Effector memory CD4-positive, alpha-beta T cell (primary cell): ENCODE measurements at places on chromosomes 12 and 14.

DNA sequence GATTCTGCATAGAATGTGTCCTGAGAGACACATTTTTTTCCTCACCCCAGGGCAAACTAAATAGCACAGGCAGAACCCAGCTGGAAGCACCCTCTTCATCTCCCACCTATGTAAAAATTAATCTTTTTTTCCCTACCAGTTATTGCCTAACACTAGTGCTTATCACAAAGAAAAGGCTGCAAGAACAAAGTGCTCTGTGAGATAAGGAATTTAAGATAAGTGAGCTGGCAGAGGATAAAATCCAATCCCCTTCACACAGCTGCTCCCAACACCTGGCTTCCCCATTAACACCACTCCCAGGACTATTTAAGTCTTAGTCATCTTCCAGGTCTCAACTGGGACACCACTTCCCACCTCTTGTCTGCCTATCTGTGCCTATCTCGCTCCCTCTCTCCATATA lies 75.2 kb downstream of the TTC9 start:
- DNase-seq: no peak
- H3K27me3 ChIP-seq: no peaks in the 10 kb centered on the region
- H3K27ac ChIP-seq: no peak overlapping the region

DNA sequence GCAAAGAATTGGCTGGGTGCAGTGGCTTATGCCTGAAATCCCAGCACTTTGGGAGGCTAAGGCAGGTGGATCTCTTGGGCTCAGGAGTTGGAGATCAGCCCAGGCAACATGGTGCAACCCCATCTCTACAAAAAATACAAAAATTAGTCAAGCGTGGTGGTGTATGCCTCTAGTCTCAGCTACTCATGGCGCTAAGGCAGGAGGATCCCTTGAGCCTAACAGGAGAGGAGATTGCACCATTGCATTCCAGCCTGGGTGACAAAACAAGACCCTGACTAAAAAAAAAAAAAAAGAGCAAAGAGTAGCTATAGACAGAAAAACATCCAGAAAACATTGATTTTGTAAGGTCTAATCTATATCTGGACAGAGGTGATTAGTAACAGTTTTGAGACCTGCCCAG lies 25.0 kb downstream of the KIF21A start:
- no peaks in the 10 kb centered on the region for H3K36me3 ChIP-seq
- H3K4me1 ChIP-seq: no peaks in the 10 kb centered on the region
- H3K27me3 ChIP-seq: no peaks in the 10 kb centered on the region
- DNase-seq: no peak
- no peak overlapping the region for H3K27ac ChIP-seq

DNA sequence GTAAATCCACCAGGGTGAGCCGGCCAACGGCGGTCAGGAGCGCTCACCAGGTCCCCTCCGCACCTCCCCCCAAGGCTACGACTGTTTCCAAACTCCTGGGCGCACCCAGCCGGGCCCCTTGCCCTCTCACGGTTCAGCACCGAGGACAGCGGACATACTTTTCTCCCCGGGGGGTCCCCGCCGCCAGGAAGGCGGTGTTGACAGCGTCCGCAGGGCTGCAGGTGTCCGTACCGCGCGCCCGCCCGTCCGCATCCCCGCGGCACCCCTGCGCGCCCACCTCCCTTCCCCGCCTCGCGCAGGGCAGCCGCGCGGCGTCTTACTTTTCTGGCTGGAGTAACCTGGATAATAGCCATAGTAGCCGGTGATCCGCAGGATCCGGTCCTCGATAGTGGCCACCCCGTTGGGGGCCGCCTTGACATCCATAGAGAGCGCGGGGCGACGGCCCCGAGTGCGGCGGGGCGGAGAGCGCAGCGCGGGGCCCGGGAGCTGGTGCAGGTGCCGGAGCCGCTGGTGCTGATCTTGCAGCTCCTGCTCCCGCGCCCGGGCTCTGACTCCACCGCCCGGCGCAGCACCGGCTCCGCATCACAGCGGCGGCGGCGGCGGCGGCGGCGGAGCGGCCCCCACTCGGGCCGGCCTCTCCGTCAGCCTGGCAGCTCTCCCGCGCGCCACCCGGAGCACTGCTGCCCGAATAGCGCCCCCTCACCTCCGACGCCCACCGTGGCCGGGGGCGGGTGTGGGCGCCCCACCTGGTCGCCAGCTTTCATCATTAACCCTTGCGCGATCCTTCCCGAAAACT lies at the start of gene SLC35F4:
TSS of gene SLC35F4 (minus strand) at position 690 of the 796 bp plus-strand sequence.
- no peaks in the 10 kb centered on the region for H3K4me1 ChIP-seq
- no peaks in the 10 kb centered on the region for H3K27me3 ChIP-seq
- DNase-seq: no peak
- no peak within 1 kb of the TSS for H3K27ac ChIP-seq
- H3K36me3 ChIP-seq: no peaks in the 10 kb centered on the region

- H3K27me3 ChIP-seq: no peaks in the 10 kb centered on the region
- H3K4me3 ChIP-seq: no peak overlapping the region
- no peaks in the 10 kb centered on the region for H3K4me1 ChIP-seq
- no peak overlapping the region for H3K27ac ChIP-seq
- peaks cover 72% of the 10 kb centered on the region for H3K36me3 ChIP-seq
Measured at GRCh38 chr12:104122298-104122697, 15.7 kb downstream of the NFYB start.

DNA sequence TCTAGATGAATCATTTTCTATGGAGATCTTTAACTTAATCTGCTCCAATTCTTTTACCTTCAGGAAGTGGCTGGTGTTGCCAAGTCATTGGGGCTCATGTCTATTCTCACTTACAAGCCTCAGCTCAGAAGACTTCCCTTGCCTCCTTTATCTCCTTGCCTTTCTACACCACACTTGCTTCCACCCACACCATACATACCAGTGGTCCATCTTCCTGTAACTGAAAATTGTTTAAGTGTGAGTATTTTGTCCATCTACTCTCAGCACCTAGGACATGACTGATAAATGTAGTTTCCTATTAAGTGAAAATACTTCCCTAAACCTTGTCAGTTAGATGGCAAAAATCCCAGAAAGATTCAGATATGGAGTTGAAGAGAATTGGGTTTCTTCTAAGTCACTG lies 199.7 kb upstream of the CPNE8 start:
- H3K27ac ChIP-seq: no peak overlapping the region
- no peak for DNase-seq
- H3K4me1 ChIP-seq: no peaks in the 10 kb centered on the region

DNA sequence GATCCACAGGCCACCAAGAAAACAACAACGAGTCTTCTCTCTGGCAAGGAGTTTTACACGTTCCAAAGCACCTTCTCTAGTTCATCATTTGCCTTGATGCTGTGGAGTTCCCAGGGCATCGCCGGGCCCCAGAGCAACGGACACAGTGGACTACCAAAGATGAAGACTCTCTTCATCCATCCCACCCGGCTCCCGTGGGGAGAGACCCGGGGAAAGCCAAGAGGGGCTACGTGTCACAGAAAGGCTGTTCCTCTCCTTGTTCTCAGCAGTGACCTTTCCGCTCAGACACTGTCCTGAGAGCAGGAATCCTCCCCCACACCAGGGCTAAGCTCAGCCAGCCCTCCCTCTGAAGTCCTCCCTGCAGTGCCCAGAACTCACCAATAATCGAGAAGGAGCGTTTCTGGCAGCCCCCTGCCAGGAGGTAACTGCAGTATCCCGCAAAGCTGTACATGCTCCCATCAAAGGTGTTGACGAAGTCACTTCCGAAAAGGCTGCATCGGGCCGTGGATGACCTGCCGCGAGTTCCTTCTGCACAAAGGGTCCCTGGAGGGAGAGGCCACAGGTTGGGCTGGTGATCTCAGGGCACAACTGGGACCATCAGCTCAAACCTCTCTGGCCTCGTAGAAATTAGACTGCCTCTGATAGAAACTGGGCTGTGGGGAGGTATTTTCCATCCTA lies 3.5 kb downstream of the VWF start:
- no peak for DNase-seq
- H3K4me1 ChIP-seq: no peaks in the 10 kb centered on the region
- no peaks in the 10 kb centered on the region for H3K36me3 ChIP-seq

DNA sequence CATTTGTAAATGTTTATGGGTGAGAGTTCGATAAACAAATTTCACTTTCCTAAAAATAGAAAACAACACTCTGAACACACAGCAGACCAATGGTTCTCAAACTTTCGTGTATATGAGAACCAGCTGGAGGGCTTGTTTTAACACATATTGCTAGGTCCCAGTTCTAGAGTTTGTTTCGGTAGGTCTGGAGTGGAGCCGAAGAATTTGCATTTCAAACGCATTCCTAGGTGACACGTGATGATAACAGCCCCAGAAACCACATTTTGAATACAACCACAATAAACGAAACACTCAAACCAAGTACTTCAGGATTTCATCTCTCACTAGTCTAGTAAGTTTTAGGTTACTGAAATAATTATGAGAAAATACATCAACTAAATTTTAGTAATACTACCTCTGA lies 17.1 kb downstream of the SEC23A start:
- peaks cover 50% of the 10 kb centered on the region for H3K36me3 ChIP-seq
- no peaks in the 10 kb centered on the region for H3K27me3 ChIP-seq
- H3K4me3 ChIP-seq: no peak overlapping the region
- H3K27ac ChIP-seq: no peak overlapping the region
- no peaks in the 10 kb centered on the region for H3K4me1 ChIP-seq
- no peak for DNase-seq

- peak overlapping the region; percentile 41 for H3K27ac ChIP-seq
- H3K4me3 ChIP-seq: peak overlapping the region; percentile 9
- no peak for DNase-seq
- no peaks in the 10 kb centered on the region for H3K27me3 ChIP-seq
Measured at GRCh38 chr14:50087341-50088116, 28.8 kb downstream of the VCPKMT start.

DNA sequence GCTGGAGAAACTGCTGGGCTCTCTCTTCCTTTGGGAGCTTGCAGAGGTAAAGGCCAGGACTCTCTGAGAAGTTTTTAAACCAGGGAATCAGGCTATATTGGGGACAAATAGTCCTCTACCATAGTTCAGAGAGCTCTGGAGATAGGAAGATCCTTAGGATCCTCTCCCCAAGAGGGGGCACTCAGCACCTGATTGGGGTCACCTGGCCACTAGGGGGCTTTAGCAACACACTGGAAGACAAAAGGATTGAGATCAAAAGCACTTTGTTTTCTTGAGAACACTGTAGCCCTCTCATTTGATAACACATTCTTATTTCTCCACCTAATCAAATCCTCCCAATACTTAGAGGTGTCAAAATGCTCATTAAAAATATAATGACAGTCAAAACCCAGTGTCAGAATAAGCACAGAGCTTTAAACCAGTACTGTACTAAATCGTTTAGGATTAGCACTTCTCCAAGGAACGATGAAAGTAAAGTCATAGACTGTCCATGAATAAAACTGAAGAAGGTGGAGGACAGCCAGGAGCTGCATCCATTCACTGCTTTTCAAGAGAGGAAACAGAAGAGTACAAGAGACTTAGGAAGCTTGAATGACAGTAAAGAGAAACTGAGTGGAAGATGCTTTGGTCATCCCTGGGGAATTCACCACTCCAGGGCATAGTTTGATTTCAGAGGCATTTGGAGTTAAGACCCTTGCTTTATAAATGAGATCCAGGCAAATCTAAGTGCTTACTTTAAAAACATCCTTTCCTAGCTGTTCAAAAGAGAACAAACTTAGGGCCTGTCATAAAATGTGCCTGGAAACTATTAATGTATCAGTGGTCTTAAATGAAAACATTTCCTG lies 26.5 kb downstream of the BMP4 start:
- no peaks in the 10 kb centered on the region for H3K4me1 ChIP-seq
- H3K27ac ChIP-seq: no peak overlapping the region
- no peaks in the 10 kb centered on the region for H3K27me3 ChIP-seq
- DNase-seq: no peak
- no peaks in the 10 kb centered on the region for H3K36me3 ChIP-seq
- H3K4me3 ChIP-seq: no peak overlapping the region

GRCh38 chr14:92453691-92454090 lies 59.9 kb upstream of the RIN3 start:
- no peaks in the 10 kb centered on the region for H3K36me3 ChIP-seq
- H3K27me3 ChIP-seq: no peaks in the 10 kb centered on the region
- H3K27ac ChIP-seq: no peak overlapping the region
- no peak for DNase-seq
- H3K4me3 ChIP-seq: no peak overlapping the region

DNA sequence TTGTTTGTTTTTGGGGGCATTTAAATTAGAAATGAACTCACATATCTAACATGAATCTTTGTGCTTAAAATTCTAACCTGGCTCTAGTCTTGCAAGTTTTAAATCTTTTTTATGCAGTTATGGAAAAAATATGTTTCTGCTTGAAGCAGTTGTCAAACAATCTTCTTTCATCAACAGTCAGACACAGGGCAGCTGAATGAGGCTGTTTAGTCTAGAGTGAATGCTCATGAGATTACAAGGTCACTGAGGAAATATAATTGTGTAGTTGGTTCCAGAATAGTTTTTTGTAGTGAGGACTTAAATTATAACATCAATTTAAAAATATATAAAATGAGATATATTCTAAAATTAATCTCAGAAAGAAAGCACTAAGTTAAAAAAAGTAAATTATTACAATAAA lies 76.5 kb downstream of the TRMT5 start:
- DNase-seq: no peak
- no peaks in the 10 kb centered on the region for H3K27me3 ChIP-seq
- H3K27ac ChIP-seq: no peak overlapping the region
- no peak overlapping the region for H3K4me3 ChIP-seq

DNA sequence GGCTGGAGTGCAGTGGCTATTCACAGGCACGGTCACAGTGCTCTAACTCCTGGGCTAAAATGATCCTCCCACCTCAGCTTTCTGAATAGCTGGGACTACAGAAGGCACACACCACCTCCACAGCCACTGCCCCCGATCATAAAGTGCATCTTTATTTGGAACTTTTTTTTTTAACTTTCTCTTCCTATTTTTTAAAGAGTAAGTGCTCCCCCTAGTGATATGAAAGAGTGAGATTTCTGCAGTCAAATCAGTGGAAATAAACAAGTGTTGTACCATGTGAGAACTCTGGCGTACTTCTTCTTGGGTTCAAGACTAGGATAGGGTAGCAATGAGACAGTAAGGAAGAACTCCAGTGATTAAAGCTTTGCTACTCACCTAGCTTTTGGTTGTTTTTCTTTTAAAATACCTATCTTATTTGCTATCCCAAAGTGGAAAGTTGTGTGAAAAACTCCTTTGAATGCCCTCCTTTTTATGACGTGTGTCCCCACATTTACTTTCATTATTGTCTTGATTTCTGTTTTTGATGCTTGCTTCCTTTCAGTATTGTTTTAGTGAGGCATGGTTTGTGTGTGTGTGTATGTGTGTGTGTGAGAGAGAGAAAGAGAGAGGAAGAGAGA lies 6.6 kb downstream of the PPP4R4 start:
- no peaks in the 10 kb centered on the region for H3K27me3 ChIP-seq
- H3K4me1 ChIP-seq: peaks cover 2% of the 10 kb centered on the region
- peak overlapping the region; percentile 52 for H3K27ac ChIP-seq
- no peaks in the 10 kb centered on the region for H3K36me3 ChIP-seq
- peak overlapping the region; percentile 52 for H3K4me3 ChIP-seq
- no peak for DNase-seq
